HS-27A (cell line): ENCODE measurements at places on chromosomes 6 and 20.

GRCh38 chr6:113662093-113662665 is 195.0 kb upstream of the MARCKS start:
- no peak for DNase-seq

DNA sequence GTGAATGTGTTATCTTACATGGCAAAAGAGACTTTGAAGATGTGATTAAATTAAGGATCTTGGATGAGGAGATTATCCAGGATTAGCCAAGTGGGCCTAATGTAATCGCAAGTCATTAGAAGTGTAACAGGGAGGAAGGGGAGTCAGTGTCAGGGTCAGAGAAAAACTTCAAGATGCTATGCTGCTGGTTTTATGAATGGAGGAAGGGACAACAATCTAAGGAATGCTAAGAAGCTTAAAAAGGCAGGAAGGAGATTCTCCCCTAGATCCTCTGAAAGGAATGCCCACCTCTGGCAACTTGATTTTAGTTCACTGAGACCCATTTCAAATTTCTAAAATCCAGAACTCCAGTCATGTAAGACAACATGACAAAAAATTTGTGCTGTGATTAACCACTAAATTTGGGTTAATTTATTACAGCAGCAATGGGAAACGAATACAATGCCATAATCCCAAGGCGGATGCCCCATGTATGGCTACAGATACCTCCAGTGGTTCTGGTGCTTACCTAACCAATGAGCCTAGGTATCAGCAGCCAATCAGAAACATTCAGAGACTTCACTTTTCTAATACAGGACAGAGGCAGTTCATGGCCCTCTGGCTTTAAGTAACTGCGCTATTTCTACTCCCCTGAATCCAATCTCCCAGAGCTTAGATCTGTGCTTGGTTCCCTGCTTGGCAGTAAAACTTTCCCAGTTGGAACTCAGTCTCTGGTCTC is 3.6 kb upstream of the TAAR8 start:
- no peak for DNase-seq

GRCh38 chr6:166595061-166595780 is 8.7 kb upstream of the RAMACL start:
- DNase-seq = peak; percentile 68

DNA sequence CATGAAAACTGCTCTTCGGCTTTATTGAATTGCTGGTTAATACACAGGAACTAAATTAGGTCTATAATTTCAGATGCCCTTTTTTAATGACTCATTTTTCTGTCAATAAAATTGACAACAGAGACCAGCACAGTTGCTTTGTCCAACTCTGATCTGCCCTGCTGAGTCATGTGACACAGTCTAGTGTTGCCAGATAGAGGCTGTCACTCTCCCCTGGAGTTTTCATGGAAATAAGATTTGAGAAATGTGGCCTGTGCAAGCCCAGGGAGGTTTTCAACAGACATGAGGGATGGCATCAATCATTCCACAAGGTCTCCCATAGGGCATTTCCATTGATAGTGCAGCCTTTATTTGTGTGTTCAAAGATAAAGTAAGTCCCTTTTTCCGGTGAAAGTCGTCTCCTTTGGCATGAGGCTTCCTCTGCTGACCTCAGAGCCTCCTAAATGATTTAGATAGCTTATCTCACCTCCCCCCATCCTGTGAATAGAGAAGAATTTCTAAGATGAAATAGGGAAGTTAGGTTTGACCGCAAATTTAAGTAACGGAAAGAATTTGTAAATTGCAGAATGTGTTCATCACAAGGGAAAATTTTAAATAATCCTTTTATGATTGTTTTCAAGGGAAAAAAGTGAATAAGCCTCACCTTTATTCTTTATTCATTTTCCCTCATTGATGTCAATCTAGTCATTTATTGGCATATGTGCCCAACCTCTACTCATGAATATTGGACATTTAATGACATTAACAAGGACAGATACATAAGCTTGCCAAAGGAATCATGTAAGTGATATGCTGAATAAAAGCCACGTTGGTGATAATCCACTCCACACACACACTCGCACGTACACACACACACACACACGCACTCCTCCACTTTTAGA is 277.7 kb downstream of the ADGB start:
- no peak for DNase-seq
